ENCODE measurements at places on chromosomes 13 and 19. TPM values are rescaled to one million over a fixed set of nuclear protein-coding genes. Genes with fewer than 3 reads are reported as not detected.

Gene MUC16
- polyA plus RNA-seq = not detected

Gene KANK3
- 0.73 TPM for polyA plus RNA-seq

Gene EHD2
- 0.28 TPM for polyA plus RNA-seq

Gene WDR62
- 5.8 TPM for polyA plus RNA-seq

Gene TINCR
- polyA plus RNA-seq = 0.30 TPM

Gene TPGS1
- polyA plus RNA-seq = 1.1 TPM

Gene FAM216B
- polyA plus RNA-seq = not detected

Gene RNF113B
- polyA plus RNA-seq = not detected

Gene PDX1
- polyA plus RNA-seq = not detected

Gene ZNF497
- 1.5 TPM for polyA plus RNA-seq

Gene WDR87
- polyA plus RNA-seq = not detected

Gene PKN1
- 48.2 TPM for polyA plus RNA-seq

Gene FBXO27
- polyA plus RNA-seq = 2.8 TPM

Gene NKG7
- polyA plus RNA-seq = 0.40 TPM

Gene CFD
- polyA plus RNA-seq = 2.3 TPM

Gene EML2
- polyA plus RNA-seq = 12.9 TPM

Gene FREM2
- polyA plus RNA-seq = not detected

Gene CACNG8
- polyA plus RNA-seq = not detected

Gene KLK2
- 0.11 TPM for polyA plus RNA-seq

Gene PEAK3
- polyA plus RNA-seq = not detected

Gene DDA1
- 26.6 TPM for polyA plus RNA-seq

Gene CABP5
- not detected for polyA plus RNA-seq

All from HepG2 (cell line).